Osteoblast (primary cell): ENCODE measurements at places on chromosomes 3 and 15. TPM values are rescaled to one million over a fixed set of nuclear protein-coding genes. Genes with fewer than 3 reads are reported as not detected.
A peak's percentile ranks its signal among the peaks of the same experiment; 100 is the strongest.

- DNase-seq, result peak; percentile 95
Observed at GRCh38 chr15:85289677-85290365, 90.6 kb upstream of the AKAP13 start.

RASGRF1 gene
- total RNA-seq, result under 0.01 TPM in 1 of 2 replicates, not detected in the other

GRCh38 chr3:188509316-188509715 lies 355.4 kb downstream of the LPP start:
- DNase-seq, result no peak

DNA sequence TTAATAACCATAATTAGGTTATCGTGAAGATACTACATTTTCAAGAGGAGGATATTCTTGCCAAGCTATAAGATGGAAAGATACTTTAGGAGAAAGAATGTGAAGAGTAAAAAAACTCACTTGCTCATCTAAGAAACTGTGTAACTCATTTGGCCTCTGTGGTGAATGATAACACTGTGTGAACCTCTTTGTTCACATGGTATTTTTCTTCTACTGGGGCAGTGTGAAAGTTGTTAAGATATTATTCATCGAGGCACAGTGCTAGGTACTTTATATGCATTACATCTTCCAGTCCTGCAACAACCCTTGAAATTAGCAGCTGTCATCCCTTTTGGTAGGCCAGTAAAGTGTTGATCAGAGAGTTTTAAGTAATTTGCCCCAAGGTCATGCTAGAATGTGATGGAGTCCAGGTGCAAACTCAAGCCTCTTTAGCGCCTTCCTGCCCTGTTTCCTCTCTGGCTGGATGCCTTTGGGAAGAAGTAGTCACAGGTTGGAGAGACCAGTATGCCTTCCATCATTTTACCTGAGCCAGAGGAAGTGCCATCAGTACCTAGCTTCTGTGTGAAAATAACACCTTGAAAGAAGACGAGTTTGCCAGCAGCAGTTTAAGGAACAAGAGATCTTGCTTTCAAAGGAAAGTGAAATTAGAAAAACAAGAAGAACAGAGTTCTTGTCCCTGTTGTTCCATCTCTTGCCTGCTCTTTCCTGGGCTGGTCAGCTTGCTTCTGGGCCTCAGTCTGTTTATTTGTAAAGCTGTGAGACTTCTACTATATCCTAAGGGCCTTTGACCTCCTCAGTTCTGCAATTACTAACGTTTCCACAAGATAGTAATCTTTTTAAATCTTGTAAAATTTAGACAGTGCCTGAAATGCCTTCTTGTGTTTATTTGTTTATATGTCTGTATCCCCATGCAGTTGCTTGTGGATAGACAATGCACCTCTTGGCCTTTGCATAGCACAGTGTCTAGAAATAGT lies 179.3 kb downstream of the FNDC3B start:
- no peak for DNase-seq

DNA sequence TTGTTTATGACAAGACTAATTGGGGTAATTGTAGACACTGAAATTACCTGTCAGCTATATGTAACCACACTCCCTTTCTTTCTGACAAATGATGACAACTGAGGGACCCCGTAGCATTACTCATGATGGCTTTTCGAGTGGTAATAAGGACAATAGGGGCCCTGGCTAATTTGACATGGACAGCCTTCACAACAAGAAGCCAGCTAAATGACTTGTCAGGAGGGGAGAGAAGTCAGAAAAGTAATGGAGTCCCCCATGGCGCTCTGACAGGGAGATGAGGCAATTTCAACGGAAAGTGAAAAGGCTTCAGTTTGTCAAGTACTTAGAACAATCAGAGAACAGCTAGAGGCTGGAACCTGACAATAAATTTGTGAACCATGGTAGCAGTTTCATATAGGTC lies 177.3 kb downstream of the CDIN1 start:
- no peak for DNase-seq

DNA sequence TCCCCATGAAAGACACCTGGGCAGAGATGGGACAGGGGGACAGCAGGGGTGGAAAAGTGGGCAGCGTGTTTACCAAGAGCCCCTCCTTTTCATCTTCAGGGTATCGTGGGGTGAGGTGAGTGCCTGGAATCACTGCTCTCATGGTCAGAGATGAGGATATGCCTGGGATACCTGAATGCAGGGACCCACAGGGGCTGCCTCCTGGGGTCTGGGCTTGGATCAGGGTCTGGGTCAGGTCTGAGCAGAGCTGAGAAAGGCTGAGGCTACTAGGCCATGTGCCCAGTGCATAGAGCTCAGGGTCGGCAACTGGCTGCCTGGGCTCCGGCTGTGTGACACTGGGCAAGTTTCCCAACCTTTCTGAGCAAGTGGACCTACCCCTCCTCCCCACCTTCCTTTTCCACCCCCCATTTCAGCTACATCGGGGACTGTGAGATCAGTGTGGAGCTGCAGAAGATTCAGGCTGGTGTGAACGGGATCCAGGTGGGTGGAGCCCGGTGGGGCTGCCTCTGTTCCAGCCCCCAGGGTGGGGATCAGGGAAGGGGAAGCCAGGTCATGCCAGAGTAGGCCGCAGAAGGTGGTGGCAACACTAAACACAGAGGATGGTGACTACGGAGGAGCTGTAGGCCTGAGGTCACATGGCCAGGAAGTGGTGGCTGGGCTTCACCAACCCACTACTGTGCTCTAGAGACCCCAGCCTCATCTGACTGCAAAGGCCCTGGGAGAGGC lies 24.5 kb downstream of the ESYT3 start:
- DNase-seq, result no peak

DNA sequence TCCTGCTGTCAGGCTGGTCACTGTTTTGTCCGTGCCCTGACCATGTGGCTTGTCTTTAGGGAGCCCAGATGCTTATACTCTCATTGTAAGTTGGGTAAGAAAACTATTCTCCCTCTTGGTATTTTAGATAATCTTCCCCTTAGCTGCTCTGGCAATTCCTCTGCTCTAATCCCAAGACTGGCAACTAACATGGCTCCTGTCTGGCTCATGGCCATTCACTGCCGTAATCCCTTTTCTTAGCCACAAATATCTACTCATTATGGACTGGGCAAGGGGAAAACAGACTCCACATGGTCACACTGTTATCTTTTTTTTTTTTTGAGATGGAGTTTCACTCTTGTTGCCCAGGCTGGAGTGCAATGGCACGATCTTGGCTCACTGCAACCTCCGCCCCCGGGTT lies 38.8 kb downstream of the TYRO3 start:
- no peak for DNase-seq

CHRM5 gene
- under 0.01 TPM in 2 replicates for total RNA-seq

- DNase-seq, result no peak
Observed at GRCh38 chr3:137097386-137097785, 139.6 kb downstream of the IL20RB start.

- DNase-seq, result no peak
Observed at GRCh38 chr3:142027735-142028134, 121.6 kb downstream of the TFDP2 start.

DNA sequence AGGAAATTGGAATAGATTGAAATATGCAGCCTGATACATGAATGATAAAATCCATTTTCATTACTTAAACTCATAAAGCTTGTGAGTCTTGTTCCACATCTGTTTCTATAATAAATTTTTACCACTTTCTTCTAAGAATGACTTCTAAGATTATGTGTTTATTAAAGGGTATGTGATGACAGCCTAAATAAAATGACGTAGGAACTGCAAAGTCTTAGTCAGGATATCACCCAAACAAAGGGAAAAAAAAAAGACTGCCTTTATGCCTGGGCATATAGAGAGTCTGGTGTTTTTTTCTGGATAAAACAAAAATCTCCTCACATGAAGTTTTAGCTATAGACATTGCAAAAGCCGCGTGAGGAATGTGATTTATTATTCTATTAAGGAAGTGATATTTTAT lies 844.0 kb downstream of the DIPK2A start:
- DNase-seq, result no peak

- no peak for DNase-seq
Observed at GRCh38 chr15:72464251-72464650, 9.9 kb upstream of the ARIH1 start.

DNA sequence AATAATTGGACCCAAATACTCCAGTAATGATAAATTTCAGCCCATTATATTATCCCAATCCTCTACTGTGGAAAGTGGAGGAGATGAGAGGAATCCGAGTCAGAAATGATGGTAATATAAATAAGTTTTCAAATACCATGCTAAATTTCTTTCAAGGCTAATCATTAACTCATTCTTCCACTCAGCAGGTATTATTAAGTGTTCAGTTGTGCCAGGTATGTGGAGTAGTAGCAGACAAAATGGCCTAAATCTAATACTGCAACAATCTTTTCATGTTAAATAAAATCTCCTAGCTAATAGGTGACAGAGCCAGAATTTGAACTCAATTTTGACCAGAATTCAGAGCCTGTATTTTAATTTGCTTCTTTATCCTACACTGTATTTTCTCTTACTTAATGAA lies 538.6 kb upstream of the ROBO2 start:
- peak; percentile 5 for DNase-seq

CHDH gene
- 0.72 and 0.88 TPM in 2 replicates for total RNA-seq

DNA sequence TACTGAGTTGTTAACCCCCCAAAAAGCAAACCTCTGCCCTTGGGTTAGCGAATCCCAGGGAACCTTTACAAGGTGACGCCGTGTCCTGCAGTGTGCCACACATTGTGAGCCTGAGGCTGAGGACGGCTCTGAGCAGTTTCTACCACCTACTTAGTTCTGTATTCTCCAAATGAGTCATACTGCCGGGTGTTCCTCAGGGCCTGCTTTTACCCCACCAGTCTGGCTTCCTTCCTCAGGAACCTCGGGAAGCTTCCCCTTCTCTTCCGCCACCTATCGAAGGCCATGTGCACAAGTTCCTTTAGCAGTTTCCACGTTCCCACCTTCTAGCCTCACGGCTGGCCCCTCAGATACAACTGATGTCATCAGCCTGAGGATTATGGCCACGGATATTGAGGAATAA lies 384.0 kb upstream of the TPM1 start:
- DNase-seq, result peak; percentile 21

- DNase-seq, result no peak
Observed at GRCh38 chr15:87710406-87710805, 546.1 kb downstream of the NTRK3 start.

- DNase-seq, result no peak
Observed at GRCh38 chr15:38019066-38019465, 84.6 kb downstream of the TMCO5A start.
